ENCODE measurements at places on chromosomes 3 and 15.

GRCh38 chr3:27423463-27423862 is 54.3 kb upstream of the NEK10 start:
- no peak for DNase-seq

GRCh38 chr3:175495331-175495730 is 636.2 kb downstream of the NAALADL2 start:
- no peak for DNase-seq

GRCh38 chr15:40762919-40763800 is 708 bp upstream of the GCHFR start:
- DNase-seq = no peak

DNA sequence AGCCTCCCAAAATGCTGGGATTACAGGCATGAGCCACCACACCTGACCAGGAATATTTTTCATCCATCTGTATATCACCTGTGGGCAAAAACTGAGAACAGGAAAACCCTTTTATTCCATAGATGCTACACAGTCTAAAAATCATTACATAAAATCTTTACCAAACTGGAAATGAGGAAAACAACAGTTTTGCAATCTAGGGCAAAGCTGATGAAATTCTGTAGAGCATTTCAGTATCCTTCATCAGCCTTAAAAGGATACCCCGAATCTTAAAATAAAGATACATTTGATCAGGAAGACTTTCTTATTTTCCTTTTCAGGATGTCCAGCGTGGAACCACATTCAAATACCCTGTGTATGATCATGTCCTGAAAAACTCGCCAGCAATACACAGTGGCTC is 7.1 kb downstream of the SIAH2 start:
- no peak for DNase-seq

- DNase-seq = no peak
Observed at GRCh38 chr3:155334914-155335723, 41.6 kb upstream of the STRIT1 start.

GRCh38 chr3:14494279-14494972 is 45.7 kb downstream of the GRIP2 start:
- no peak for DNase-seq

- DNase-seq = no peak
Observed at GRCh38 chr3:16589867-16590624, 15.2 kb downstream of the DAZL start.

GRCh38 chr3:142597906-142598305 is 1.7 kb downstream of the PLS1 start:
- no peak for DNase-seq
